ENCODE measurements at places on chromosomes 7 and 10. TPM values are rescaled to one million over a fixed set of nuclear protein-coding genes. Genes with fewer than 3 reads are reported as not detected.

- no peaks in the 10 kb centered on the region for H3K27me3 ChIP-seq
- H3K36me3 ChIP-seq = no peaks in the 10 kb centered on the region
- no peak overlapping the region for H3K27ac ChIP-seq
- DNase-seq = no peak
- H3K4me3 ChIP-seq = no peak overlapping the region
- H3K4me1 ChIP-seq = no peaks in the 10 kb centered on the region
Measured at GRCh38 chr10:29304995-29305335, 16.1 kb downstream of the LYZL1 start.

DNA sequence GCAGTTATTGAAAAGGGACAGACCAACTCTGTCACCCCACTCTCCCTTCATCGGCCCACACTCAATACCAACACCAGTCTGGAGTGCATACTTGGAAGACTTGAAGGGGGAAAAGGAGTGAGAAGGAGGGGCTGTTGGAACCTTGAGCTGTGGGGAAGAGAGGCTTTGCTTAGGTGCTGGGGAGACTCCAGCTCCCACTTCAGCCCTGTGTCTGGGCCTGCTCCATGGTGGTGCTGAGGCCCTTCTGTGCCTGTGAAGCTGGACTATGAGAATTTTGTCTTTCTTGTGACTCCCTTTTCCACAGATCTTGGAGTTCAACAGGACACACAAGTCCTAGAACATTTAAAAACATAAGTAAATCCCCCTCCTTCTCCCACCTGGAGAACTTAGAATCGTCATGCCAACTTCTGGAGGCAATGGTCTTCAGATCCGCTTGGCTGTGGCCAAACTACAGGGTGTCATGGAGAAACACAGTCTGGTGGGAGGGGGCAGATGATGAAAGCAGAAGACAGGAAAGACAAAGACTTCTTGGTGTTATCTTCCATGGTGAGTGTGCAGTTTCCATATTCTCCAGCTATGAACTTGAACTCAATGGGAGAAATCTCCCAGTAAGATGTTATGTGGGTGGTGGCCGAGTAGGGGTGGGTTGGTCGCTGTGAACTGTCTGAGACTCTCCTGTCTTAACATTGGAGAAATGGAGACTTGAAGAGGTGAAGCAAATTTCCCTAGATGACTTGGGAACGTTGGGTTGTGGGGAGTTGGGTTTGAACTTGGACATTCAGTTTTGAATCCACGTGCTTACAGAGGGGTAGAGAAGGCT, 18.4 kb upstream of the GIMAP8 start:
- no peak overlapping the region for H3K27ac ChIP-seq
- H3K4me3 ChIP-seq = no peak overlapping the region
- peaks cover 6% of the 10 kb centered on the region for H3K4me1 ChIP-seq
- no peaks in the 10 kb centered on the region for H3K27me3 ChIP-seq

TPK1 gene
- total RNA-seq = 2.3 TPM

DNA sequence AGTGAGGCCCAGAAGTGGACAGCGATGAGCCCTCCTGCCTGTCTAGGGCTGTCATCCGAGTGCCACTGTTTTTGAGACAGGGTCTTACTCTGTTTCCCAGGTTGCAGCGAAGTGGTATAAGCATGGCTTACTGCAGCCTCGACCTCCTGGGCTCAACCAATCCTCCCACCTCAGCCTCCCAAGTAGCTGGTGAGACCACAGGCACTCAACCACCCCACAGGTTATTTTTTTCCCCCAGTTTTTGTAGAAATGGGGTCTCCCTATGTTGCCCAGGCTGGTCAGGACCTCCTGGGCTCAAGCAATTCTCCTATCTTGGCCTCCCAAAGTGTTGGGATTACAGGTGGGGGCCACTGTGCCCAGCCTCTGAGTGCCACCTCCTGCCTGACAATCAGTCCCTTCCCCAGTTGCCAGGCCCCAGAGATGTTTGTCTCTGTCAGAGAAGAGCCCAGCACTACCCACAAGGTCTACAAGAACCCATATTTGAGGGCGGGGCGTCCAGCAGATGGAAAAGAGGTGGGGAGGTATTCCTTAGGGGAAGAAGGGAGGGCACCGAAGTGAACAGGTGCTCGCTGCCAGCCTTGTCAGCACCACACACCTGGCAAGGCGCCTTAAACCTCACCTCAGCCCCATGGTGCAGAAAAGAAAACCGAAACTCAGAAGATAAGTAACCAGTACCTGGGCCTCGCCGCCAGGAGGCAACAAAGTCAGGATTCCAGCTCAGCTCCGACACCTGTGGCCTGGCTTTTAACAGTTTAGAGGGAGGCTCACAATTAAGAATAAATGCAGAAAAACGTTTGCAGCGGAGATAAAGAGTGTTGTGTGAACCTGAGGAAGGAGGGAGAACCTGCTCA, 77.4 kb upstream of the ANLN start:
- peak overlapping the region; percentile 29 for H3K27ac ChIP-seq
- peaks cover 8% of the 10 kb centered on the region for H3K4me1 ChIP-seq

GRCh38 chr7:124101173-124101768, 68.4 kb upstream of the TMEM229A start:
- H3K27me3 ChIP-seq = no peaks in the 10 kb centered on the region
- no peaks in the 10 kb centered on the region for H3K4me1 ChIP-seq
- DNase-seq = peak; percentile 35
- H3K36me3 ChIP-seq = no peaks in the 10 kb centered on the region
- no peak overlapping the region for H3K4me3 ChIP-seq

PSD gene
- total RNA-seq = 24.5 TPM

TAS2R60 gene
- total RNA-seq = not detected

- no peaks in the 10 kb centered on the region for H3K27me3 ChIP-seq
- DNase-seq = no peak
- peaks cover 77% of the 10 kb centered on the region for H3K4me1 ChIP-seq
- no peak overlapping the region for H3K4me3 ChIP-seq
Measured at GRCh38 chr10:59880971-59881510, 25.3 kb downstream of the CCDC6 start.

DNA sequence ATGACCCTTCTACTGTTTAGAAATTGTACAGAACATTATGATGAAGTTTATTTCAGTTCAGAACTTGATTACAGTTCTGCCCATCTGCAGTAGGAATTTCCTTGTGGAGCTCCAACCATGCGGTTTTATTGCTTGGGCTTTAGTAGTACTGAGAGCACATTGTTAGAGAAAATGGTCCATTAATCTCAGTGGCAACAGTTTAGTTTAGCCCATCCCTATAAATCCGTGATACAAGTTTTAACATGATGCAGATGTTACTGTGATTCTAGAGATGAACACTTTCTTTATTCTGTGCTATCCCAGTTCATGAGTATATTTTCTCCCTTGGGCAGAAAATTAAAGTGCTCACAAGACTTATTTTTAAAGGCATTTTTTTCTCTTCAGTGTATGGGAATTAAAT, 84.8 kb upstream of the FZD8 start:
- H3K36me3 ChIP-seq = no peaks in the 10 kb centered on the region
- H3K27me3 ChIP-seq = no peaks in the 10 kb centered on the region
- no peaks in the 10 kb centered on the region for H3K4me1 ChIP-seq
- no peak for DNase-seq
- no peak overlapping the region for H3K27ac ChIP-seq

DNA sequence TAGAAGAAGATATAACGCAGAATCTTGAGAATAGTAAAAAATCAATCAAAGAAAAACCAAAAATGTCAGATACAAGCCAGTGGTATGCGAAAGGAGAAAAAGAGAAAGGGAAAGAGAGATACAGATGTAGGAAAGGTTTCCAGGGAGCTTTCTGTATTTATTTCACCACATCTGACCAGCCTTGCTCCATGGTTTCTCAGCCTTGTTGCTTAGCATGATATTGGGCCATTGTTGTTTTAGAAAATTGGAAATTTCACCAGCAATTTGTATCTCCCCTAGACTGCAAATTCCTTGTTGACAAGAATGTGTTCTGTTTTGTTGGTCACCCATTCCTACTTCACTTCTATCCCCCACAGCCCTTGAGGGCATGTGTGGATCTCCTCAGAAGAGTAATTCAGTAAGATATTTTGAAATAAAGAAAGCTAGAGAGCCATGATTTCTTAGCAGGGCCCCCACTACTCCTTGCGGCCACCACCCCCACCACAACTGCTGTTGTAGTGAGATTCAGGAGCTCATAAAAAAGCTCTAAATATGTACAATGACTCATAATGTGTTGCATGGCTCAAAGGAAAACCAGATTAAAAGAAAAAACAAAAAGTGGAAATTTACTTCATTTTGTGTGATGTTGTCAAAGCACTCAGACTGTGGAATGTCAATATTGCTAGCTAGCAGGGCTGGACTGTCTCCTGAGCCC, 138.7 kb downstream of the CHRM2 start:
- no peaks in the 10 kb centered on the region for H3K36me3 ChIP-seq
- no peaks in the 10 kb centered on the region for H3K27me3 ChIP-seq
- no peak overlapping the region for H3K4me3 ChIP-seq

SDK1 gene
- 7.4 TPM for total RNA-seq

DNA sequence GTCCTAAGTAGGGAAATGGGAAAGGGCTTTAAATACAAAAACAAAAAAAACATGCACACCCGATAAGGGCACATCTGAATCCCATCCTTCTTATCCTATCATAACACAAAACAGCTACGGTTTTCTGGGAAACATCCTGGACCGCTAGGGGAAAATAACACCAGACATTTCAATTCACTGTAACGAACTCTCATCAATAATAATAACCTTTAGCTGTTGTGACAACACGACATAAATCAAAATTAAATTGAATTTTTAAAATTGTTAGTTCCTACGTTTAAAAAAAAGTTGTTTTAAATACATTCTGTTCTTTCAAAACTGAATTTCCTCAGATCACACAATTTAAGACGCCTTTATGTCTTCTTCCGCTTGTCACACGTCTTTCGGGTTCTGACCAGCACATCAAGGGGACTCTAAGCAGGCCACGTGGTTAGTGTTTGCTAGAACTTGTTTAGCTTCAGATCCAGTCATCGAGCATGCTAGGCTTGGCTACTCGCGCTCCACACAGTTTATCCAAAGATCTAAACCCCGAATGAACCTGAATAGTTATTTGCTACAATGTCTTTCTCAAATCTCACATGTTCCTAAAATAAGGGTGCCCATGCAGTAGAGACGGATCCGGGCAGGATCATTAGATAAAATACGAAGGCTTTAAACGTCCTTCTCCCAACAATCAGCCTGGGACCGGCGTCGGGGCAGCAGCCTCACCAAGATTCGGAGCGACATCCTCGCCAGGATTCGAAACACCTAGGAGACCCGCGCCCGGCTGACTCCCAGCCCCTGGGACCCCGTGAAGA, 839 bp downstream of the IKZF5 start:
- peaks cover 31% of the 10 kb centered on the region for H3K4me1 ChIP-seq
- H3K4me3 ChIP-seq = peak overlapping the region; percentile 95
- H3K36me3 ChIP-seq = peaks cover 3% of the 10 kb centered on the region
- peak; percentile 82 for DNase-seq
- H3K27me3 ChIP-seq = no peaks in the 10 kb centered on the region
- peak overlapping the region; percentile 94 for H3K27ac ChIP-seq

DNA sequence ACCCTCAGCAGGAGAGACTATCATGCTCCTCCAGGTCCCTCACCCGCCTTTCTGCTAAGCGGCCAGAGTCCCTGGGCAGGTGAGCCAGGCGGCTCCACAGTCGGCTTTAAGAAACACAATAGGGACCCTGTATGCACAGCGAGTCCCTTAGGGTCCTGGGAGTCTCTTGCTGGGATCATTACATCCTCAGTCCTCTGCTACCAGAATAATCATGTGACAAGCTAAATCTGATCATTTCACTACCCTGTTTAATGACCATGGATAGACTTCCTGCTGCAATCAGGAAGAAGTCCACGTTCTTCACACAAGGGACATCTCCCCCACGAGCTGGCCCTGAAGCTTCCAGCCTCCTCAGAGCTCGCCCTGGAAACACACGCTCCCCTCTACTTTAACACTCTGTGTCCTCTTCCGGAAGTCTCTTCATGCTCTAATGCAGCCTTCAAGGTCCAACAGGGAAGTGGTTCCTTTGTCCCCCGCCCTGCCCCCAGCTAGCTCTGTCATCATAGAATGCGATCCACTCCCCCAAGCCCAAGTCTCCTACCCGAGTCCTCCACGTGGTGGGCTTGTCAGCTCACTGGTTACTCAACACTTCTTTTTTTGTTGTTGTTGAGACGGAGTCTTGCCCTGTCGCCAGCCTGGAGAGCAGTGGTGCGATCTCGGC, 101.5 kb downstream of the RNF216 start:
- no peaks in the 10 kb centered on the region for H3K27me3 ChIP-seq
- H3K4me3 ChIP-seq = no peak overlapping the region
- no peak for DNase-seq
- no peaks in the 10 kb centered on the region for H3K36me3 ChIP-seq
- H3K4me1 ChIP-seq = peaks cover 86% of the 10 kb centered on the region
- peak overlapping the region; percentile 9 for H3K27ac ChIP-seq

GRCh38 chr10:126252884-126253610, 135.2 kb downstream of the ADAM12 start:
- no peak for DNase-seq
- no peak overlapping the region for H3K4me3 ChIP-seq
- H3K4me1 ChIP-seq = no peaks in the 10 kb centered on the region
- H3K27ac ChIP-seq = no peak overlapping the region
- no peaks in the 10 kb centered on the region for H3K27me3 ChIP-seq
- no peaks in the 10 kb centered on the region for H3K36me3 ChIP-seq

GRCh38 chr7:132179080-132179430, 397.2 kb downstream of the PLXNA4 start:
- H3K4me3 ChIP-seq = no peak overlapping the region
- peaks cover 8% of the 10 kb centered on the region for H3K36me3 ChIP-seq
- DNase-seq = no peak
- H3K4me1 ChIP-seq = peaks cover 12% of the 10 kb centered on the region

DNA sequence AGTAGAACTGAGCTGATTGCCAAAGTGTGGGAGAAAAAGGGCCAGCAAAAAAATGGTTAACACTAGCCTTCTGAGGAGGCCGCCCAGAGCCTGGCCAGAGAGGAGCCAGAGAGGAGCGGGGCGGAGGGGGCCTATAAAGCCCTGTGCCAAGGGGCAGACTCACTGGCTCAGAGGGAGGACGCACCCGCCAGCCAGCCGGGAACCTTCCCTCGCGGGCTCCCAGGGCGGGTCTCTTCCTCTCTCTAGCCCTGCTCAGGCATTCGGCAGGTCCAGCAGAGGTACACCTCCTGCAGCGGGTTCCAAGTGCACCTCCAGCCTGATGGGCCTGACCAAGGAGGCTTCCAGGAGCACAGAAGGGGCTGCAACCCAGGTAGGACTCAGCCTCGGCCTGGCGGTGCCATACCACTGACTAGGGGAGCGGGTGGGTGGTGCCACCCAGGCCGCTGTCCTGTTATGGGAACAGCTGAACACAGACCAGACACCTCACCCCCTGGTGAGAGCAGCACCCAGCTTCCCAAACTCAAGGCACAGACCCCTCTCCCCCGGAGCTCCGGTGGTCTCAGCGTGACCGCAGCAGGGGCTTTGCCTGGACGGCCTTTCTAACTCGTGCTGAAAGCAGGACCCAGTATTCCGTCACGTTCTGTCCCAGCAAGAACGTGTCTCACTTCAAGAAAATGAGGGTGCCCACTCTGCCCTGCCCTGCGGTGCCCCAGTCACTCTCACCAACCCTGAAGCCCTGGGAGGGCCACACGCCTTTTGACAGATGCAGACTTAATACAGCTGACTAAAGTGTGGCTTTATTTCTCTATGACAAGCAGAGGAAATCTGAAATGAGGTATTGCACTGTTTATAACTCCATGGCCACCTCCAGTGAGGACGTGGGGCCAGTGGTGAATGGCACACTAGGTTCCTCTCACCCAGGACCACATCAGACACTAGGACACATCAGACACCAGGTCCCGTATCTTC, at the start of gene GPER1:
GPER1 (plus strand) TSS at position 162 of the 969 bp plus-strand sequence. CDS start 3,616 bp downstream, outside the sequence.
- H3K27me3 ChIP-seq = no peaks in the 10 kb centered on the region
- H3K27ac ChIP-seq = peak within 1 kb of the TSS; percentile 79
- peak within 1 kb of the TSS; percentile 47 for H3K4me3 ChIP-seq
- DNase-seq = peak; percentile 88
- peaks cover 98% of the 10 kb centered on the region for H3K4me1 ChIP-seq

Data from stomach (tissue), 19 donors.